Activated T-helper 9 cell treated with anti-CD3 and anti-CD28 coated beads, Interleukin-2, amount 50 U/mL, for 16 hours (primary cell): ENCODE measurements at places on chromosomes 4 and X.

DNA sequence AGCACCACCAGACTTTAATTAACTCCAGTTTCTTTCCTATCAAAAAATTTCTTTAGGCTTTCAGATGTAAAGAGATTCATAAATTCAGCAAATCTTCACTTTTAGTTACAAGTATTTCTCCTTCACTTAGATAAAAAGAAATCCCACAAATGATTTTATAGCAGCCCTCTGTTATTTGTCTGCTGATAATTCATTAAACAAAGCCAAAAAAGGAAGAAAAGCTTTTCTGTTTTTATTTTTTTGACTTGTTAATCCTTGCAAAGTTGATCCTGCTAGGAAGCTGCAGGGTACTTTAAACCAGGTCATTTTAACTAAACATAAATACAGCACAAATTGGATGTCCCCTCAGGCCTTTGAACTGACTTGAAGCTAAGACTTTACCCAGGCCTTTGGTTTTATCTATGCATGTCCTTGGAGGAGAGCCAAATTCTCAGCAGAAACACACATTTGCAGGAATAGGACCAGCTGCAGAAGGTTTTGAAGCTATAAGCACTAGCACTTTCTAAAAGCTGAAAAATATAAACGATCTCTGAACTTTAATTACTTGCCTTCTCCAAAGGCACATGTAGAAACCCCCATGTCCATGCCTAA is 57.5 kb downstream of the PCDH18 start:
- DNase-seq, result no peak

DNA sequence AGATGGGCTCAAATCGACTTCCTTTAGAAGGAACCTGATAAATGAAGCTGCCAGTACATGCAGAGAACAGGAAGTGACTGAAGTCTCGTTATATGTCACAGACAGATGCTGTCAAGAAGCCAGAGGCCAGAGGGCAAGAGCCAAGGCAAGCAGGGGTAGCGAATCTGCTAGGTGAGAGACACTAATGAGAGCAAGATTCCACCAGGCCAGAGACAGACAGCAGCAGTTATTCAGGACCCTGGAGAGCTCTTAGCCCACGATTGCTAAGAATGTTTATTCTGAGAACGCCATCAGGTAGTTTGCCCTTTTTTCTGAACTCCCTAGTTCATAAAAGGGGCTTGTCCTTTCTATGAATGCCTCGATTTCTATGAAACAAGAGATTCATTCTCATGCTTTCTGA is 73.7 kb downstream of the BEND2 start:
- DNase-seq, result no peak

GRCh38 chr4:122652379-122652778 is 31.5 kb upstream of the IL21 start:
- peak; percentile 15 for DNase-seq

- no peak for DNase-seq
These were observed 71.2 kb upstream of the EGFL6 start for GRCh38 chrX:13498238-13498637.

DNA sequence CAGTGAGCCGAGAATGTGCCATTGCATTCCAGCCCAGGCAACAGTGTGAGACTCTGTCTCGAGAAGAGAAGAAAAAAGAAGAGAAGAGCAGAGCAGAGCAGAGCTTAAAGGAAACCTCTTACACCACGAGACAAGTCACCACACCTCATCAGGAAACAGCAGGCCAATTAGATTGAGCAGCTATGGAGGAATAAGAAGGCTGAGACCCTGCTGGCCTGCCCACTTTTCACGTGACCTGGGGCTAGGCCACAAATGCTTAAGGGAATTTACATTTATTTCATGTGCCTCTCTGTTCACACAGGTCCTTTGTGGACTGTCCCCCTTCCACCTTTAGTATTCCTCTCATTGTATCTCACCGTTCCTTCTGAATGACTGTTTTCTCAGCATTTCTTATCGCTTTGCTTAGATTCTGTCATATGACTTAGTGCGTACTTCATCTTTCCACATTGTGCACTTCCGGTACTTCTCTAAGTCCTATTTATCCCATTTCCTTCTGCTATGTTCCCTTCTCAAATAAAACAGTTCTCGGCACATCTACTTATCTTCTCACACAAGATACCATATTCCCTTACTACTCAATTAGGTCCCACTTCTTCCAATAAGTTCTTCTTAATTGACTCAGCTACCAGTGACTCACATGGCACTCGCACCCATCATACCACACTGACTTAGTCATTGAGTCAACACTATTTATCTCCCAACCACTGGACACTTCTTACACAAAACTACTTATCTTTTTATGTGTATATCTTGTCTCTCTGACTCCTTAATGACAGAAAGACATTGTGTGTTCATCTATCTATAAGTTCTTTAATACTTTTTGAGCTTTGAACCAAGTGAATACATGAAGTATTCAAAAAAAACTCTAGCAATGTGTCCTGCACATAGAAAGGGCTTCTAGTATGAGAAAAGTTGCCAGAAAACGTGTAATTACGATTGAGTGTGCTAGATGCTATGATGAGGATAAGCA is 11.0 kb downstream of the CUL4B start:
- DNase-seq, result no peak

- no peak for DNase-seq
These were observed 42.3 kb upstream of the PPARGC1A start for GRCh38 chr4:23932186-23932585.

DNA sequence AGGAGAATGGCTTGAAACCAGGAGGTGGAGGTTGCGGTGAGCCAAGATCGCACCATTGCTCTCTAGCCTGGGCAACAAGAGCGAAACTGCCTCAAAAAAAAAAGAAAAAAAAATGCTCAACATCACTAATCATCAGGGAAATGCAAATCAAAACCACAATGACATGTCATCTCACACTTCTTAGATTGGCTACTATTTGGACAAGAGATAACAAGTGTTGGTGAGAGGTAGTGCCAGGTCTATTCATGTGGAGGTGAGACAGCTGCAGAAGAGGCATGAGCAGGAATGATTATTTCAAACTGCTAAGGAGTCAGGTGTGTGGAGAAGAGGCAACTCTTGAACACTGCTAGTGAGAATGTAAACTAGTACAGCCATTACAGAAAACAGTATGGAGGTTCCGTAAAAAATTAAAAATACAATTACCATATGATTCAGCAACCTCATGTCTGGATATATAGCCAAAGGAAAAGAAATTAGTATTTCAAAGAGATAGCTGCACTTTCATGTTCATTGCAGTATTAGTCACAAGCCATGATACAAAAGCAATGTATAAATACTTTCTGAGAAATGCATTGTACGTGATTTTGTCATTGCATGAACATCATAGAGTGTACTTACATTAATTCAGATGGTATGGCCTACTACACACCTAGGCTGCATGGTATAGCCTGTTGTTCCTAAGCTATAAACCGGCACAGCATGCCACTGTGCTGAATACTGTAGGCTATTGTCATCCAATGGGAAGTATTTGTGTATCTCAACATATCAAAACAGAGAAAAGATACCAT is 75.3 kb downstream of the TMEM144 start:
- no peak for DNase-seq

DNA sequence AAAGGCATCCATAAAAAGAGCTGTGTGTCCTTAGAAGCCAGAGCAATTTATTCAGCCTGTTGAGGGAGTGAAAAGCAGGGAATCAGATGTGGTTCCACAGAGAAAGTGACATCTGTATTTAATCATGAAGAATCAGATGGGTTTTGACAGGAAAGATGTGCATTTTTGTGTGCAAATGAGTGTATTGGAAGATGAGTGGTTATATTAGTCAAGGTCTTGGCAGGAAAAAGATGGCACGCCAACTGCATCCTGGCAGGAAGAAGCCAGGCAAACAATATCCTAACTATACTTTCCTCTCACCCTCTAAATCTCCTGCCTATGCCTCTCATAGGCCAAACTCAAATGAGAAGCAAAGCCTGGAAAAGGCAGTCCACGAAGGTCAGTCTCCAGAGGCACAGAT is 59.1 kb downstream of the SCFD2 start:
- no peak for DNase-seq

GRCh38 chr4:141999446-142000143 is 363.2 kb downstream of the IL15 start:
- no peak for DNase-seq

DNA sequence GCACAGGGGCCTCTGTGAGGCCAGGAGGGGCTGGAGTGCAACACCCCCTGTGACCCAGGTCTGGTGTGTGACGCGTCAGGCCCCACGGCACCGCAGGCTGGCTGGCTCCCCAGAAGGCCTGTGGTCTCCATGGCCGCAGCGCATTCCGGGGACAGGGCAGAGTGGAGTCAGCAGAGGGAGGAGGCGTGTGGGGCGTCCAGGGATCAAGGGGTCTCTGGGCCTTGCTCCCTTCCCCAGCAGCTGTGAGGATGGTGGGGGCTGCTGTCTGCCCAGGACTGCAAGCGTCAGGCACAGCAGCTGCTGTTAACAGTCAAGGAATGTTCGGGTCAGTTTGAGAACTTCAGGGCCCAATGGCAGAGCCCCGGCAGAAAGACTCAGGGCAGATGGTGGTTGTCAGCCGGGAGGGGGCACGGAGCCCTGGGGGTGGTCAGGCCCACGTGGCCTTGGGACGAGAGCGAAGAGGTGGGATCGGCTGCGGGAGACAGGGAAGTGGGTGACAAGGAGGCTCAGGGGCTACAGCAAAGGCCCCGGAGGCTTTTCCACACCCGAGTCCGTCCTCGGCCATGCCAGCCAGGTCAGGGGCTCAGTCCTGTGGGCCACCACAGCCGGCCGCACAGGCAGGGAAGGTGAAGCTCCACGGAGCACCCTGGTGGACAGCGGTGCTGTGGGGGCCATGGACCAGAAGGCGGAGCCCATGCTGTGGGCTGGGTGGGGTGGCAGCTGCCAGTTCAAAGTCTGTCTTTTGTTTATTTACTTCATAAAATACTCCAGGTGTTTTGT is 18.3 kb downstream of the PCGF3 start:
- DNase-seq, result no peak

DNA sequence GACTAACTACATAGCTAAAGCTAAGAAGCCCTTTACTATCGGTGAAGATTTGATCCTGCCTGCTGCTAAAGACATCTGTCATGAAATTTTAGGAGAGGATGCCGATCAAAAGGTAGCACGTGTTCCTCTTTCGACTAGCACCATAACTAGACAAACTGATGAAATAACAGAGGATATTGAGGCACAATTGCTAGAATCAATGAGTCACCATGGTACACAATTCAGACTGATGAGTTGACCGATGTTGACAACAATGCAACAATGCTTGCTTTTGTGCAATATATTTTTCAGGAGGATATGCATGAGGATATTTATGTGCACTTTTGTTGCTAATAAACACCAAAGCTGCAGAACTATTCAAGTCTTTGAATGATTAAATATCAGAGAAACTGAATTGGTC is 24.3 kb downstream of the TBCK start:
- no peak for DNase-seq

- DNase-seq, result no peak
These were observed 170.1 kb downstream of the FRMPD4 start for GRCh38 chrX:12308420-12308819.

GRCh38 chr4:78379991-78380729 is 171.4 kb upstream of the ANXA3 start:
- DNase-seq, result no peak

- no peak for DNase-seq
These were observed 39.5 kb downstream of the NSD2 start for GRCh38 chr4:1910643-1911042.

- no peak for DNase-seq
These were observed 6.9 kb downstream of the CLCN3 start for GRCh38 chr4:169627307-169627706.

GRCh38 chrX:20181598-20182329 is 40.1 kb upstream of the EIF1AX start:
- DNase-seq, result no peak

GRCh38 chrX:39464253-39464652 is 633.5 kb downstream of the BCOR start:
- no peak for DNase-seq

GRCh38 chrX:43716696-43717095 is 60.6 kb downstream of the MAOA start:
- DNase-seq, result no peak

DNA sequence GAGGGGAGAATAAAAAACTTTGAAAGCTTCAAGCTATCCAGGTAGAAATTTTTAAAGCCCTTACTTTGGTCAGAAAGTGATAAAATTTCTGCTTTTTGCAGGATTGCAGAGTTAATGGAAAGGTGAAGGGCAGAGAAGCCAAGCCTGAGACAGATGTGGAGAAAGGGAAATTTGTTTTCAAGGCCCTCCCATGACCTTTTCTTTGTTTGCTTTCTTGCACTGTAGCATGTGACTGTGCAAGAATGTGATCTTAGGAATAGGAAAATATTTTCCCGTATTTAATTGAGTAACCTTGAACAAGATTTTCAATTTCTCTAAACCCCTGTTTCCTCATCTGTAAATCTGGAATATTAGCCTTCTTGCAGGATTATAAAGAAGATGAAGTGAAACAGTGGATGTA is 307.2 kb downstream of the PPARGC1A start:
- DNase-seq, result no peak

DNA sequence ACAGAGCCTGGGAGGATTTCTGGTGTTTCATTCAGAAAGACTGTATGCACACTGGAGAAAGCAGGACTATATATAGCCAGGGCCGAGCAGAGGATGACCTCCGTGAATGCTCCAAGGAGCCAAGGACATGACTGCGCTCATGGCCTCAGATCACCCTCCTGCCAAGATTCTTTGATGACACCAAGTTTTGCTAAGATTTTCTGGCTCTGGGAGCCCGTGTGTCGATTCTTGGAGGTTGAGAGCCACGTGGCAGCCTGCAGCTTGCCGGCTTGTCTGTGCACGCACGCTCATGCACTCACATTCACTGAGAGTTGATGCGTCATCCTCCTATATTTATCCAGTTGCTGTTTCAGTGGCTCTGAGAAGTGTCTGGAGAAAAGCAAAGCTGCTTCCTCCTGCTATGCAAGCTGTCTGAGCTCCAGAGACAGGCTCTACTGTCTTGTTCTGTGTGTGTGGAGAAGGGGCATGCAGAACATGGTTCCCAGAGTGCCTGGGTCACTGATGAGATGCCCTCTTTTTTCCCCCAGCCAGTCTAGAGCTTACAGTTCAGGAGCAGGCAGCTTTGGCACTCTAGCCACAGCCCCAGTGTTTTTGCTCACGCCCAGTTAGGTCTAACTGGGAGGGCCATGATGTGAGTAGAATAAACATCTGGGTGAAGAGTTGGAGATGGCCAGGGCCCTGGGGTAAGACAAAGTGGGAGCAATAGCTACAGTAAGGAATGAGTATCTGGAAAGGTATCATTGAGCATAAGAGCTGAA is 64.9 kb upstream of the SCOC start:
- no peak for DNase-seq

DNA sequence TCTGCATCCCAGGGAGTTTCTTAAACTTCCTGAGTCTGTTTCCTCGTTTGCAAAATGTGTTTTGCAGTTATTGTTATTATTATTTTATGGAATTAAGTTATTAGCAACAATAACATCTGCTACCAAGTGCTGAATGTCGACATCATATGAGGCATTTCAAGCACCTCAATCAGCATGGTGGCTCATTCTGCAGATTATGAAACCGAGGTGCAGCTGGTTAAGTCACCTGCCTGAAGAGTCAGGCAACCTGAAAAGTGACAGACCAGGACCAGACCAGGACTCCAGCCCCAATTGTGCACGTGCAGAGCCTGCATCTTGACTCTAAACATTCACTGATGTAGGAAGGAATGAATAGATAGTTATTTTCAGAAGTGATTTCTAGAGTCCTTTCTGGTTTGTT is 99.8 kb downstream of the AFAP1 start:
- no peak for DNase-seq

GRCh38 chrX:50470103-50471031 is at the start of gene DGKK:
Gene DGKK, minus strand, starts transcription at chrX:50470825. Its CDS starts 147 bp downstream, at chrX:50470678.
- DNase-seq, result no peak

GRCh38 chr4:140131675-140132229 is 22.2 kb downstream of the MAML3 start:
- DNase-seq, result no peak
